ENCODE measurements at places on chromosomes 7 and 10.

DNA sequence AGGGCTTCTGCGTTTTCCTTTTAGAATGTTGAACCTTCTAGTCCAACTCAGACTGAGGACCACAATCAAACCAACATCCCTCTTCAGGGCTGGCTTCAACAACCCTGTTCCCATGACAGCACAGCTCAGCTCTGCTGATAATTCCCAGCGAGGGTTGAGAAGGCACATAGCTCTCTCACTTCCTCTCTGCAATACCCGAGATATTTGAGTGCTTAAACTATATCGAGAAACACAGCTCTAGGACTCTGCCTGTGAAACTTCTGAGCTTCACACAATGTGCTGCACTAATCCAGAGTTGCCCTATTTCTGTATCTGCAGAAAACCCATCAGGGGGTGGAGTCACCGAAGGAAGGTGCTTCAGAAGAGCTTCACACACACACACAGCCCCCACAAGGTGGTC lies 1.6 kb upstream of the ADARB2 start:
- no peak for DNase-seq

- DNase-seq = no peak
Observed at GRCh38 chr10:125337510-125337909, 177.1 kb upstream of the CTBP2 start.

DNA sequence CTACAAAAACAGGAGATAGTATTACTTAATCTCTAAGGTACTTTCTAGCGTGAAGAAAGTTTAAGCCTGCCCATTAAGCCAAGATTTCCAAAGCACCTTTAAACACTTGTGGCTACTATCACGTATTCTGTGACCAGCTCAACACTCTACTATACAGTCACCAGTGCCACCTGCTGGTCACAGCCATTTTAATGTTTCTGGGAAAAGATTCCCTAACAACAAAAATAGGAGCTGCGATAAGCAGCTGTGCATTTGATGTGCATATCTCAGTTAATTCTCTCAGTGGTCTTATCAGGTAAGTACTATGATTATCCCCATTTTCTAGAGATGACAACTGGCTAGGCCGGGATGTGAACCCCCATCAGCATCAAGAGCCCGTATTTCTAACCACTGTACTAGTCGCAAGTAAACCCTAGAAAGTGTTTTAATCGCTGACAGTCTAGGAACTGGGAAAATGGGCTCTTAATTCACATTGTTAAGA lies 860 bp downstream of the SEC31B start:
- no peak for DNase-seq

DNA sequence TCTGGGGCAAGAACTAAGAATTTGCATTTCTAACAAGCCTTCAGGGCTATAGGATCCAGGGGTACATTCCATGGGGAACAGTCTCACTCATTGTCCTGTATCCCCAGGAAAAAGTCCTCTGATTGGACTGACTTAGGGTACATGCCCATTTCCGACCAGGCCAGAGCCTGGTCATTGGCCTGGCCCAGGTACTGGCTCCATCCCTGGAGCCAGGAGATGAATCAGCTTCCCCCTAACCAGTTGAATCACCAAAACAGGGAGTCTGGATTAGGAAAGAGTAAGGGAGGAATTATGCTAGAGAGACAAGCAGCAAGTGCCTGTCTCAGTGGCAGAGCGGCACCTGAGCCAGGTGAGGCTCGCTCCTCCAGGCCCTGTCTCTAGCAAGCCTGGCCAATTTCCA lies 137.5 kb downstream of the FGFR2 start:
- DNase-seq = no peak

GRCh38 chr7:43758029-43758821 lies at the start of gene BLVRA:
Gene BLVRA (plus strand): TSS chr7:43758680. CDS start chr7:43771159, 12,479 bp downstream.
- no peak for DNase-seq

GRCh38 chr10:28363376-28363775 lies 60.5 kb upstream of the MPP7 start:
- no peak for DNase-seq

- DNase-seq = peak; percentile 58
Observed at GRCh38 chr7:126501617-126502016, 751.1 kb downstream of the GRM8 start.

DNA sequence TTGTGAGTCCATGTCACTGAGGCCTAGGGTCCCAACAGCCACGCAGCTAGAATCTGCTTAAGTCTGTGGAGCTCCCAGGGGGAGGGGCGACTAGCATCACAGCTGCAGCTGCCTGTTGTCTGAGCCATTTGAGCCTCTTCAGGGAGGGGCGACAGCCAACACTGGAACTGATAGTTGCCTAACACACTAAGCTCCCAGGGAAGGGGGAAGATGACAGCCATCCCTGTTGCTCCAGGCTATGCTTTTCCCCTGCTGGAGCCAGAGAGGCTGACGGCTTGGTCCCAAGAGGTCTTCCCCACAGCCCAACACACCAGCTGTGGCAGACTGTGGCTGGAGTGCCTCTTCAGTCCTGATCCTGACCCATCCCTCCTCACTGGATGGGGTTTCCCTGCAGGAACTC lies 817.5 kb downstream of the NXPH1 start:
- DNase-seq = no peak

GRCh38 chr7:45176091-45176490 lies 18.5 kb downstream of the RAMP3 start:
- no peak for DNase-seq

DNA sequence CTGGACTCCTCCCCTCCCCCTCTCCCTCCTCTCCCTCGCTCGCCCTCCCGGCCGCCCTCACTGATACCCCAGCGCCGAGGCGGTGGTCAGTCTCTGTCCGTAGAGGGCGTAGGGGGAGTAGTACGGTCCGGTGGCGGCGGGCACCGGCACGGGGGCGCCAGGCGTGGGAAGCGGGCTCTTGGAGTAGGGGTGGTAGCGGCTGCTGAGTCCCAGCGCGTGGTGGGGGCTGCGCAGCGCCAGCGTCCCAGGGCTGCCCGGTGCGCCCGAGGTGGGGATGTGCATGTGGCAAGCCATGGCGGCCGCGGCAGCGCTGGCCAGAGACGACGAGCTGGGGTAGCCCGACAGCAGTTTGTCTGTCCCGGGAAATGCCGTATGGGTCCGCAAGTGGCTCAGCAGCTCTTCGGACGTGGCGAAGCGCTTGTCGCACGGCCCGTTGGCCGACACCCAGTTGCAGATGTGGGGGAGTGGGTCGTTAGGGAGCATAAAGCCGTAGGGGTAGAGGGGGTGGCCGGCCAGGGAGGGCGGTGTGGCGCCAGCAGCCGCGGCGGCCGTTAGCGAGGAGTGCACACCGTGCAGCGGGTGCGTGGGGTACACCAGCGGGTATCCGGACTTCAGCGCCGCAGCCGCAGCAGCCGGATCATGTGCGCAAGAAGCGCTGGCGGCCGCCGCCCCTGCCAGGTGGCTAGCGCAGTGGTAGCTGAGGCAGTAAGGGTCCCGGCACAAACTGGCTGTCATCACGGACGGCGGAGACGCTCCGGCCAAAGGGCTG lies 2.7 kb downstream of the ZNF503 start:
- DNase-seq = no peak

DNA sequence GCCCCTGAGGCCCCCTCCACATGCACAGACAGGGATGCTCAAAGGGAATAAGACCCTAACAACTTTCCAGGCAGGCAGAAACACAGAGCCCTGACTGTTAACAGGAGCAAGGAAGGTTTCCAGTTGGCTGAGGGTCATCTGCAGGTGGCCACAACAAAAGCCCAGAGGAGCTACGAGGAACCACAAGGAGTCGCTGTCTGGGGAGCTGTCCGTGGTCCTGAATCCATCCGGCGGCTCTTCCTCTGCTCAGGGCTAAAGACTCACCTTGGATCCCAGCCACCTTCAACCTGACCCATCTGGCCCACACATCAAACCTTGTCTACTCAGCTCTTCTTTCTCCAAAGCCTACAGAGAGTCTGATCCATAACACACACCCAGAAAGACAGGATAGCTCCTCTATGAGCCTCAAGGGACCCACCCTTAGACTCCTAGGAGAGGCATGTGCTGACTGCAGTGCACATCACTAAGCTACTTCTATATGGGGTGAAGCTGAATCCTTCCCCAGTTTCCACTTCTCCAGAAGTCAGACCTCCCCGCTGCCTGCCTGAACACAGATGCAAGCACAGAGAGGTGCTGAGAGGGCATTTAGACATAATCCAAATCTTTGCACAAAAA lies 104.0 kb downstream of the SLIT1 start:
- no peak for DNase-seq

- no peak for DNase-seq
Observed at GRCh38 chr7:156816943-156817572, 75.9 kb downstream of the LMBR1 start.

DNA sequence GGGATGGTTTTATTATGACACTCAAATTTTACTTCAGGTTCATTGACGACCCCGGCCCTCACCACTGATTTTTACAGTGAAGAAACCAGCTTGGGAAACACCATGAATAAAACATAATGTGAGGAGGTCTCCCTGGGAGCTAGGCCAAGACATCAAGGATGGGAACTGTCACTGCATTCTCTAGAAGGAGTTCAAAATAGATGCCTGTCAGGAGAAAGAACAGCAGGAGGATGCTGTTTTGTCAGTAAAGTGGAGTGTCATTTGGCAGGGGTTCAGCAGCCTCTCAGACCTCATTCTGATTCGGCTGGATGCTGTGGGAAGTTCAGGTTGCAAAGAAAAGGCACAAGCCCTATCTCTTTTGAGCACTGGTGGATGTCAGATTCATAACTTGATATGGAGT lies 360.3 kb upstream of the C7orf33 start:
- no peak for DNase-seq

- DNase-seq = no peak
Observed at GRCh38 chr7:45927721-45928120, 6.6 kb upstream of the IGFBP3 start.

DNA sequence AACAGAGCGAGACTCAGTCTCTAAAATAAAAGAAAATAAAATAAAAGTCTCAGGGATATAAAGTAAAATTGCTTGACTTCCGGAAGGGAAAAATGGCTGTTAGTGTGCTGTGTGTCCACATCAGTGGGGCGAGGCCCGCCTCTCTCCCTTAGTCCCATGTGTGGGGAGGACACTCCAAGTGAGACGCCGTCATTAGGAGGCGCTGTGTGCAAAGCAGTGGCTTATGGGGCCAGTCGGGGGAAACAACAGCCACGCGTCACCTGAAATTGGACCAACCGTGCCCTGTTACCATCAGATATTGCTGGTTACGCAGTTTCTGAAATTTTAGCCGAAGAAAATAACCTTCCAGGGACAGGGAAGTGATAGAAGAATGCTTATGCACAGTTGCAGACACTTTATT lies 15.8 kb downstream of the SFXN4 start:
- DNase-seq = no peak

- no peak for DNase-seq
Observed at GRCh38 chr7:104805449-104806317, 208.3 kb upstream of the KMT2E start.

Measured in NCI-H1417 treated with DMSO at 0.1 percent for 48 hours (cell line).